ENCODE measurements at places on chromosomes 7 and 10. TPM values are rescaled to one million over a fixed set of nuclear protein-coding genes. Genes with fewer than 3 reads are reported as not detected.

- DNase-seq = no peak
Observed at GRCh38 chr10:50640238-50640637, 16.5 kb upstream of the SGMS1 start.

DNA sequence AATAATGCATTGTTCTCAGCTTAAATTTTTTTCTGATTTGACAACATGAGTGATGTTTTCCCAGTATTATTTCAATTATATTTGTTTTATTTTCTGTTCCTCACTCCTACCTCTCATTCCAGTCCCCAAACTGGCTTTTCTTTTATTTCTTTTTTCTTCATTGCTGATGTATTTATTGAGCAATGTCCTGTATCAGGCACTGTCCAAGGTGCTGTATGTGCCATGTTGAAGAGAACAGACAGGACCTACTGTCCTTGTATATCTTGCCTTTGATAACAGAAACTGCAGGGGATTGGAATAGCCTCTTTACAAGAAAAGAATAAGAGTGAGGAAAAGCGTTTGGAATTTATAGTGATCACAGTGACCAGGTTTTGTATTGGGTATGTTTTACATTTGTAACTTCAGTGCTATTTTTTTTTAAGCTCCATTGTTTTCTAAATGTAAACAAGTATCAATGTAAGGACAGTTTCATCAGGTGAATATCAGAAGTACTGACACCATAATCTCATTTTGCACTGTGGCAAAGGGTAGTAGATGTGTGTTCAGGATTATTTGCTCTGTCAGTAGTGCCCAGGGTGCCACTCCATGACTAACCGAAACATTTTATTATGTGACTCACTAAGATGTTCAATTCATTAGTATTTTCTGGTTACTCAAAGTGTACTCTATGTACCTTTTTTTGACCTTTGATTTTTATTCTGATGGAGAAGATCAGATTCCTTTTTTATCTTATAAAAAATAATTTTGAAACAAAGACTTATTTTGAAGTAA, 15.6 kb upstream of the CLDN12 start:
- DNase-seq = no peak

Gene CTAGE8
- 0.32 TPM for total RNA-seq

DNA sequence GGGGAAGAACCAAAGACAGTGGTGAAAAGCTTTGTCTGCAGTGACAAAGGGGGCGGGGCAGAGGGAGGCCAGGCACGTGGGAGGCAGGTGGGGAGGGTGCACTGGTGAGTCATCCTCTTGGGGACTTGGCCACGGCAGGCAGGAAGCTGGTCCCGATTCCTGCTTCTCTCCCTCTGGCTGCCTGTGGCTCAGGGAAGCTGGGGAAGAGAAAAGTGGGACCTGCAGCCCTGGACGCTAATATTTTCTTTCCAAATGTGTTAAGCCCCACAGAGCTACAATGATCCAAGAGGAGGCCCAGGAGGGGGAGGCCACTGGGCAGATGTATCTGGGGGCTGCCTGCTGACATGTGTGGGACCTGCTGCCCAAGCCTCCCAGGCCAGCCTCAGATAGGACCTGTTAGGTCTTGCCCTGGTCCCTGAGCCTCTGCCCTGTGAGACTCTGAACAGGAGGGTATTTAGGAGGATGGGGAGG, 231.8 kb downstream of the KCNMA1 start:
- DNase-seq = no peak

GRCh38 chr7:20954711-20955619, 168.3 kb upstream of the SP8 start:
- no peak for DNase-seq

Gene C1QL3
- total RNA-seq = not detected

Gene CALHM1
- not detected for total RNA-seq

- DNase-seq = no peak
Observed at GRCh38 chr10:103077020-103077419, 116.1 kb downstream of the NT5C2 start.

GRCh38 chr7:149729983-149730801, 43.2 kb downstream of the ZNF467 start:
- peak; percentile 78 for DNase-seq

DNA sequence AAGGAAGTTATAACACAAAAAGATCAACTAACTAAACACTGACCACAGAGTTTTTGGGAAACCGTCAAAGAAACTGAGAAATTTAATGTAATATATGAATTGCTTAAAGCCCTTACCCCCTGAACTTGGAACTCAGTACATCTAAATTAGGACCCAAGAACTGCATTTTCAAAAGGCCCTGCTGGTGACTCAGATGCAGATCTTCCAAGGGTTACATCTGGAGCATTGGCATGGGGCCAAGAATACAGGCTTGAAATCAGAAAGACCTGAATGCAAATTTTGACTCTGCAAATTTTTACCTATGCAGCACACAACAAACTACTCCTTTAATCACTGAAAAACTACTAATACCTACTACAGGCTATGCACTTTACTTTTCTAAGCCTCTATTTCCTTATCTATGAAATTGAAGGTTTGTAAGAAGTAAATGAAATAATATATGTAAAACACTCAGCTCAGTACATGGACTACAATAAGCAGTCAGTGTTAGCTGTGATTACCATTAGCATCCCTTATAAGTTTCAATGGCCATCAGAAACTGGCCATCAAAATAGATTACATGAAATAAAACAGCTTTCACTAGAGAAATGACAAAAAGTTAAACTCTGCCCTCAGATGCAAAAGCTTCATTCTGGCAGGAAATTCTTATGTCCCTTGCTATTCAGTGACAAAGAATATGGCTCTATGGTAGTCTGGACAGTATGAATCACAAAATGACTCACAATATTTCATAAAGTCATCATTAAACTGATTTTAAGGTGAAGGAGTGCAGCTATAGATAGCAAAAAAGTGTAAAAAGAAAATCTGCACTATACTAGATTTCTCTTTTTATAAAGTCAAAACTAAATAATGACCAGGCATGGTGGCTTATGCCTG, 43.6 kb downstream of the NSUN6 start:
- no peak for DNase-seq

Gene ANKRD61
- not detected for total RNA-seq

DNA sequence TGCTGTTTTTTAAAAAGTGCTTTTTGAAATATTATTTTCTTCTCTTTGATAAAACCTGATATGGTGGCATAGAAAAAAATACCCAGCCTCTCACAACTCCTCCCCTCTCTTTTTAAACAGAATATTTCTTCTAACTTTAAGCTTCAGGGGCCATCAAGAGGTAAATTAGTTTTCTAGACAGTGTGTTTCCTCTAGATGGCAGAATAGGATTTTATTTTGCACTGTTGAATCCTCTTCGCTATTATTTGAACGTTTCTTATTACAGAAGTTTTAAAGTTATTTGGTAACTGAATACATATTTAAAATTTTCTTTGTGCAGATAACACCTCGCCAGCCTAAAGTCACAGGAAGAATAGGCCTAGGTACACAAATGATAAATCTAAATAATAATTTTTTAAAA, 30.3 kb downstream of the ARL5B start:
- no peak for DNase-seq

Gene OR13A1
- total RNA-seq = not detected

DNA sequence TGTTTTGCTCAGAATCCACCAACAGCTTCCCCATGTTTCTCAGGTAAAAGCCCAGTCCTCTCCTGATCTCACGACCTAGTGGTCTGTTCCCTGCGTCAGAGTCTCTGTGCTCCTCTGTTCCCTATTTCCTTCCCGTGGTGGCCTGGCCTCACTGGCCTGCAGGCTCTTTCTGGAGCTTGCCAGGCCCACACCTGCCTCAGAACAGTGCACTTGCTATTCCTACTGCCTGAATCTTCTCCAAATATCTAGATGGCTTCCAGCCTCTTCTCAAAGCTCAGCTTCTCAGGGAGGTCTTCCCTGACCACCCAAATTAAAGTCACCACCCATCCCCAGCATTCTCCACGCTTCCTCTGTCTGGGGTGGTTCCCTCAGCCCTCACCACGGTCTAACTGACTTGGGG, 165.3 kb downstream of the USP6NL start:
- no peak for DNase-seq

- no peak for DNase-seq
Observed at GRCh38 chr7:105439174-105439893, 50.6 kb upstream of the SRPK2 start.

Gene CFAP69
- 1.3 TPM for total RNA-seq

DNA sequence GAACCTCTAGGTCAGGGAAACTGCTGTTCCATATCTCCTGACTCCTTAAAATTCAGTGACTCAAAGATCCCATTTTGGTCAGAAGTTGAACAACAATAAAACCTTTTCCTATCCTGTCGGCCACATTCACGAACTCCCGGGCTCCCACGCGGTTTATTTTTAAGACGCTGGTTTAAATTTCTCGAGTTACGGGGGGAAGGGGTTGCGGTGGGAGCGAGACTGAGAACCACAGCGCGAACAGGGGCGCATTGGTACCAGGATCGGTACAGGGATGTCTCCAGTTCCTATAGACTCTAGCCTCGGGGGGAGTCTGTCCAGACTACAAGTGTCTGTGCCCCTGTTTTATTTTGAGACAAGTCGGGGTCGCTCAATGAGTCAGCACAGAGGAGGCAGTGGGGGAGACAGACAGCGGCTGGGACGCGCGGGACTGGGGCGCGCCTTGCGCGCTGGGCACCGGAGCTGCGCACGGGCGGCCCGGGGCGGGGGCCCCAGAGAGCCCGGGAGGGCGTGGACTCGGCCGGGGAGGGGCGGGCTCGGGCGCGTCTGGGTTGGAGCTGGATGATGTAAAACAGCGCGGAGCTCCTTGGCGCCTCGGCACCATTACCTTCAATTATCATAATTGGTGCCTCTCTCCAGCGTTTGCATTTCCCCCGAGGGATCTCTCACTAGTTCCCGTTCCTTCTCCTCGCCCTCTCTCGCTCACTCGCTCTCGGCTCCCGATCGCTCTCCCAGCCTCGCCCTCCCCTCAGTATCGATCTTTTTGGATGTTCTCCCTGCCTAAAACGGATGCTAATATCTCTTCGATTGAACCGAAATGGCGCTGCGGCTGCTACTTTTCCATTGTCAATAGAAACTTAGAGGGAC, 8.7 kb upstream of the BAMBI start:
- DNase-seq = peak; percentile 71

Gene CCL24
- not detected for total RNA-seq

GRCh38 chr10:63547628-63548360, 26.6 kb downstream of the REEP3 start:
- DNase-seq = no peak

DNA sequence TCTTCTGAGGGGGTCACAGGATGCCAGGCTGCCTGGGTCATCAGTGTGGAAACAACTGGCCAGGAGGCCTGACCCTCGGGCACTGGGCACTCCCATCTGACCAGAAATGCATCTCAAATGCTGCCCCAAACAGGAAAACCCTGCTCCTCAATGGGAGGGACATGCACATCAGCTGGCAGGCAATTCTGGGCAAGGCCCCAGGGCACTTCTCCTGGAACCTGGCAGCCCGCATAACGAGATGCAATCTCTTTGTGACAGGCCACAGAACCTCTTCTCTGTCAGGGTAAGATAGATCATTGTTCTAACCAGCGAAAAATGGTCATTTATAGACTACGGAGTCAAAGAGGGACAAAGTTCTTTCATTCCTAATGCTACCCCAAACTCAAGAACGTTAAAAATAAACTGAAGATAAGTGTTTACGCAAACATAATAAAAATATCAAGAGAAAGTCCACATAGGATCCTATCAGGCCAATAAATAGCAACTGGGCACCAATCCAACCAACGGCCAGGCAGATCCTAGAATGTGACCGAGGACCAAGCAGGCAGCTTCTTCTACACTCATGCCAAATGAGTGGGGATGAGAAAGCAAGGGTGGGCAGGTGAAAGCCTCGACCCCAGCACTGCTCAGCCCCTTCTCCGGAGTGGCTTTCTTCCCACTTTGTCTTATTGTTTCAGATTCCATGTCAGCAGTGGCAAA, 212.3 kb downstream of the TCERG1L start:
- peak; percentile 36 for DNase-seq

DNA sequence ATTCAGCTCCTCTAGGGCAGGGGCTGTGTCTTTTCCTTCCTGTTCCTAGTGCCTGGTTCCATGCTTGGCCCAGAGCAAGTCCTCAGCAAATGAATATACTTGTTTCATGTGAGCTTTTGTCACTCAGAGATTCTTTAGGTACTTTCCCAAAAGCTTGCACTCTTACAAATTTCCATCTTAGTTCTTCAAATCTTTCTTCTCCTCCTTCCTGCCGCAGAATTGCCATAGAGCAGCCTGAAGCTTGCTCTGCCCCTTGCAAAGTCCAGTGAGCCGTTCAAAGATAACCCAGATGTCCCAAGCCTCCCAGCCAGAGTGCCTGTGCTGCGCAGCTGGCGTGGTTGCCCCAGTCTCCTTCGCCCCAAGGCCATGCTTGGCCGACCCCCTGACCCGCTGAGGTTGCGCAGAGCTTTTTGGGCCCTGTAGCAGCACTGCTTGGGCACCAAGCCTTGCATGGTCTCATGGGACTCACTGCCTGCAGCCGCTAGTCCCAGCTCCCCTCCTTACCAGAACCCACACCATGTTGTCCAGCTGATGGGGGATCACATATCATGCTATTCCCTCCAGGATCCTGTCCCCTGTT, 20.7 kb downstream of the CHST3 start:
- peak; percentile 70 for DNase-seq

Gene C7orf57
- not detected for total RNA-seq

DNA sequence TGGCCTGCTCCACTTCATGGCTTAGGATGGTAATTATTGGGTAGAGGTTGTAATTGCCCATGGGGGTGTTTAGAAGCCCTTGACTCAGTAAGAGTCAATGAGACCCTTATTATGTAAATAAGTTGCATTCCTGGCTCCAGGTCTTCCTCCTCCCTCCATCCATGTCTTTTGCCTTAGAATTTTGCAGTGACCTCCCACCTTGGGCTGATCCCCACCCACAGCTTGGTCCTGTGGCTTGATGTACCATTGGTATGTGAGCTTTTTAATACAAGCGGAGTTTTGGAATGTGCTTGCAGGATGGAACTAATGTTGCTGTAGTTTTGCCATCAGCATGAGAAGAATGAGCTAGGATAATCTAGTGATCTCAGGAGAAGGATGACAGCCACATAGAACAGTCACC, 73.2 kb upstream of the DGKI start:
- DNase-seq = no peak

- DNase-seq = no peak
Observed at GRCh38 chr7:101904019-101904418, 86.6 kb downstream of the CUX1 start.

- no peak for DNase-seq
Observed at GRCh38 chr10:121509112-121509511, 89.1 kb downstream of the FGFR2 start.

GRCh38 chr7:10245406-10245805, 728.3 kb upstream of the PHF14 start:
- DNase-seq = no peak

DNA sequence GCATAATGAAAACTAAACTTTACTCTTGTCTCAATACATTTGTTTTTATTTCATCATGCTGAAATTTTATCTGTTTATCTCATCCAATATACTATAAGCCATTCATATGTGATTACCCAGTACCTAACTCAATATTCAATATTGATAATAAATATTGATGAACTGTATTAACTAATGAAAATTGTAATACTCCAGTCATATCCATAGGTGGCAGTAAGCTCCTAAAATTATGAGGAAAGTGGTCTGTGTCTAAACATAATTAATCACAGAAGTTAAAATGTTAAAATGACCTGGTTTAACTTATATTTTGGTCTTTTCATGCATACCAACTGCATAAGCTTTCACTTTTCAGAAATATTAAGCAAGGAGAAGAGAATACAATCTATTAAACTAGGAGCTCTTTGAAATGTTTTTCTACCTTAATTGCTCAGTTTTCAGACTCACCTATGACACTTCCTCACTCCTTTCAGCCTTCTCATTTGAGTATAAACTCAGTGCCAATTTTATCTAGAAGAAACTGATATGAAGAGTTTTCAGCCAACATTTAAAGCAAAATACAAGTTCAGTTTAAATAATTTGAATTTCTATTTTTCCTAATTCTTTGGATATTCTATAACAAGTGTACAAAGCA, 30.5 kb upstream of the VWDE start:
- DNase-seq = no peak
